ENCODE measurements at places on chromosomes 11 and 22.
A peak's percentile ranks its signal among the peaks of the same experiment; 100 is the strongest.

DNA sequence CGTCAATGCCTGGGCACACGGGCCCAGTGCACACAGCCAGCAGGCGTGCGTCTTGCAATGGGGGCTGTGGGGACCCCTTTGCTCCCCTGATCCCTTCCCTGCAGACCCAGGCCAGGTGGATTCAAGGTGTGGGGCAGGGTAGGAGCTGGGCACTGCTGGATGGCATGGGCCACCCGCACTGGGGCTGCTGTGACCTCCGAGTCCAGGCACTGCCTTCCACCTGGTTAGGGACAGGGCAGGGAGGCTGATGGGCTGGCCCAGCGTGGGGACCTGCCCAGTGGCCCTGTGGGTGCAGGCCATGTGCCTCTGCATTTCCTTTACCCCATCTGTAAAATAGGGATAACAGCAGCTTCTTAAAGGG lies 22.9 kb downstream of the KCNQ1 start:
- no peak for DNase-seq

- DNase-seq = no peak
Measured at GRCh38 chr11:35714882-35715627, 52.5 kb downstream of the TRIM44 start.

DNA sequence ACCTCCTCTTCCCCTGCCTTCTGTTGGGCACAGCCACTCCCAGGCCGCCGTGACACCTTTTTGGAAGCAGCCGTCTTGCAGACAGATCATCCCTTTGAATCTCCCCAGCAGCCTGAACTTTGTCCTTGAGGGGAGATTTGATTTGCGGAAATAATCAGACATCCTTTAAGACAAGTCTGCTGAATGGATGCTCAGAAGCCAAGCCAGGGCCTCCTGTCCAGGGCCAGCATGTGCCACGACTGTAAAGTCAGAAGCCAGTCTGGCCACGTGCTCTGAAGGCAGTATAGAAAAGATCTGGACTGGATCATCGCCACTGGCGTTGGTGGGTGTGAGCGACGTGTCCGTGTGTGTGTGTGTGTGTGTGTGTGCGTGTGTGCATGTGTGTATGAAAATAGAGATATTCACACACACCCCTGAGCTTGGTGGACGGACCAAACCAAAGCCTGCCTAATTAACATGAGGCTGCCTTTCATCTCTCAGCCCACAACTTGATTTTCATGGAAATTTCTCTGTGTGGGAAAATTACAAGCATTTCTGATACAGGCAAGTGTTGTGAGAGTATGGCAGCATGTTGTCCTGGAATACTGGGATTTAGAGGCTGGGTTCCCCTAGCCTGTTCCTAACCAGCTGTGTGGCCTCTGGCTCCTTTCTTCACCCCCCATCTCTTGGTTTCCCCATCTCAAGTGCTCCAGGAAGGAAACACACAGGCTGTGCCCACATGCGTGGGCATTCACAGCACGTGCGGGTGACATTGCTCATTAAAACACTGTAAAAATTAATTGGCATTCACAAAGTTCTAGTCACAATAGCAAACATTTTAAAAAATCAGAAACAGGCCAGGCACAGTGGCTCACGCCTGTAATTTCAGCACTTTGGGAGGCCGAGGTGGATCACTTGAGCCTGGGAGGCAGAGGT lies 61.8 kb upstream of the WNT7B start:
- no peak for DNase-seq

GRCh38 chr11:61198361-61198760 lies 5.0 kb upstream of the PGA3 start:
- DNase-seq = no peak

- DNase-seq = no peak
Measured at GRCh38 chr11:124193221-124194010, 10.3 kb downstream of the OR10D3 start.

DNA sequence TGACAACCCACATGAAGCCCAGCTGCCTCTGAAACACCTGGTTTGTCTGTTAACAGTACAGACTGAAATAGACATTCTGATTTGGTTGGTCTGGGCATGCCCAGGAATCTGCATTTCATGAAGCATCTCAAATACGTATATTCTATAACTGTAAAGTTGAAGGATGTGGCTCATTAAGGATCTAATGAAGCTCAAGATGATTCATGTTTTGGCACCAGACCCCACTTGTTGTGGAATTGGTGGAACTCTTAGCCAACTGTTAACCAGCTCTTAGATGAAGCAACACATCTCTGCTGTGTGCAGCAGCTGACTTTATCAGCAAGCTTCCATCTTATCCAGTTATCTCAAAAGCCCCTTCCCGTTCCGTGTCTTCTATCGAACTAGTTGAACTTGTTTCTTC lies 232.2 kb downstream of the INSC start:
- DNase-seq = no peak

GRCh38 chr22:39279170-39279850 lies 34.5 kb upstream of the PDGFB start:
- no peak for DNase-seq

GRCh38 chr11:76800466-76801200 lies 17.5 kb downstream of the TSKU start:
- no peak for DNase-seq

DNA sequence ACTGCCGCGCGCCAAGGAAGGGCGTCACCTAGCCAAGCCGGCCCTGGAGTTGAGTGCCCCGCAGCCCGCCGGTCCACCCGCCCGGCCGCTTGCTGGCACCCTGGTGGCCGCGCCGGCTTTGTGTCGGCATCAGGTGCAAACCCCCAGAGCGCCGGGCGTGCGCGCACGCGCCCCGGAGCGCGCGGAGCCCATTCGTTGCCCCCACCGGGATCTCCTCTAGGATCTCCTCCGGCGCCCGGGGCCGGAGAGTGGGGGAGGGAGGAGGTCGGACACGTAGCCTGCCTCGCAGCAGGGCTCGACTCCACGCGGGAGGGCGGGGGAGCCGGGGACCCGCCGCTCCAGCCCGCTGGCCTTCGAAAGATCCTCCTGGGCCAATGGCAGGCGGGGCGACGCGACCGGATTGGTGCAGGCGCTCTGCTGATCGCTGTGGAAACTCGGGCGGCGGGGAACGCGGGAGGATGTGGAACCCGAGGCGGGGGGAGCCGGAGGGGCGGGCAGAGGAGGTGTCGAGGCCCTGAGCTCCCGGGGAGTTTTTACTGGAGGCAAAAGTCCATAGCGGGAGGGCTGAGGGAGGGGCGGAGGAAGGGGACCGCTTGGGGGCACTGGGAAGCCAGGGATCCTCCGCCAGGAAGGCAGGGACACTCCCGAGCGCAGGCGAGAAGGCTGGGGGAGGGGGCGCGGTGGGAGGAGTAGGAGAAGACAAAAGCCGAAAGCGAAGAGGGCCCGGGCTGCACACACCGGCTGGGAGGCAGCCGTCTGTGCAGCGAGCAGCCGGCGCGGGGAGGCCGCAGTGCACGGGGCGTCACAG lies at the start of gene FADS2:
FADS2 (plus strand) TSS at position 730 of the 808 bp plus-strand sequence. CDS start 91 bp downstream, outside the sequence.
- DNase-seq = peak; percentile 55

- DNase-seq = no peak
Measured at GRCh38 chr22:49199224-49199623, 628.4 kb downstream of the BRD1 start.
